Airway epithelial cell (primary cell): ENCODE measurements at places on chromosomes 5 and 9. TPM values are rescaled to one million over a fixed set of nuclear protein-coding genes. Genes with fewer than 3 reads are reported as not detected.

Gene EFNA5
- 8.2 and 13.6 TPM in 2 replicates for total RNA-seq

Gene PRUNE2
- total RNA-seq = 0.07 TPM in 1 of 2 replicates, not detected in the other

Gene CATSPER3
- total RNA-seq = 0.07 TPM in 1 of 2 replicates, not detected in the other

Gene SPINK4
- total RNA-seq = not detected in 2 replicates

Gene REEP5
- 55.0 and 63.3 TPM in 2 replicates for total RNA-seq

Gene RLN1
- total RNA-seq = 1.5 TPM in 1 of 2 replicates, not detected in the other

Gene IL9
- not detected in 2 replicates for total RNA-seq

Gene PRR16
- total RNA-seq = 0.74 and 0.78 TPM in 2 replicates

Gene RGS7BP
- total RNA-seq = 0.19 TPM in 1 of 2 replicates, not detected in the other

Gene PPIC
- total RNA-seq = 27.9 and 36.0 TPM in 2 replicates

Gene CCDC127
- total RNA-seq = 3.1 and 3.6 TPM in 2 replicates

Gene TRIM32
- total RNA-seq = 14.2 and 16.6 TPM in 2 replicates

Gene PDE8B
- total RNA-seq = under 0.01 TPM in 1 of 2 replicates, not detected in the other

Gene PCSK1
- under 0.01 and 0.37 TPM in 2 replicates for total RNA-seq

Gene FOXD1
- total RNA-seq = 2.0 and 3.0 TPM in 2 replicates

Gene ZDHHC11
- total RNA-seq = 0.60 and 1.3 TPM in 2 replicates

Gene SLC27A6
- 0.35 TPM in 1 of 2 replicates, not detected in the other for total RNA-seq

Gene PITX1
- total RNA-seq = 151 and 181 TPM in 2 replicates

Gene SLC1A3
- total RNA-seq = 2.7 and 12.1 TPM in 2 replicates

Gene SH3GL2
- total RNA-seq = 0.07 TPM in 1 of 2 replicates, not detected in the other

Gene RBM22
- 22.8 and 33.4 TPM in 2 replicates for total RNA-seq

Gene CXCL14
- 7.1 and 8.5 TPM in 2 replicates for total RNA-seq

Gene WNT8A
- total RNA-seq = not detected in 2 replicates

Gene PCDHAC2
- 0.42 and 1.1 TPM in 2 replicates for total RNA-seq

Gene CCDC192
- total RNA-seq = not detected in 2 replicates

Gene LRRC19
- total RNA-seq = not detected in 2 replicates

Gene NR2F1
- 0.78 and 1.2 TPM in 2 replicates for total RNA-seq

Gene ORM1
- total RNA-seq = not detected in 2 replicates

Gene C7
- total RNA-seq = not detected in 2 replicates

Gene ZNF608
- total RNA-seq = 7.6 and 11.4 TPM in 2 replicates

Gene BSPRY
- 15.2 and 15.3 TPM in 2 replicates for total RNA-seq

Gene MEIKIN
- total RNA-seq = not detected in 2 replicates

Gene PCDHB4
- not detected in 2 replicates for total RNA-seq

Gene PLAC8L1
- not detected in 2 replicates for total RNA-seq

Gene IFNA21
- not detected in 2 replicates for total RNA-seq

Gene C5orf58
- not detected in 2 replicates for total RNA-seq

Gene PTGER4
- total RNA-seq = 10.8 and 16.2 TPM in 2 replicates
